ENCODE measurements at places on chromosomes 3 and 15.

DNA sequence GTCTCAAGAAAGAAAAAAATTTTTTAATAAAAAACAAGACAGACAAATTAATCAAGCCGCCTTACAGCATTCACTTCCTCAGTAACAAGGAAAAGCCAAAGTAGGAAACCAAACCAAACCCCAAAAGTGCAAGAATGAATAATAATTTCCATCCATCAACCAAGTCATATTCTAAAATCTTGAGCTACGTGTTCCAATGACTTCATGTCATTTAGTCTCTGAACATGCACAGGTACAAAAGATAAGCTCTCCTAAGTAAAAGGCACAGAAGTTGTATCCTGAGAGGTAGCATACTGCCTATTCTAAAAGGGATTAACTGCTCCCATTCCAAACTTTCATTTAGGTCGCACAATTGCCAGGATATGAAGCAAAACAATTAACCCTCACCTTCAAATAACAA lies 29.7 kb downstream of the SLC4A7 start:
- DNase-seq = no peak

DNA sequence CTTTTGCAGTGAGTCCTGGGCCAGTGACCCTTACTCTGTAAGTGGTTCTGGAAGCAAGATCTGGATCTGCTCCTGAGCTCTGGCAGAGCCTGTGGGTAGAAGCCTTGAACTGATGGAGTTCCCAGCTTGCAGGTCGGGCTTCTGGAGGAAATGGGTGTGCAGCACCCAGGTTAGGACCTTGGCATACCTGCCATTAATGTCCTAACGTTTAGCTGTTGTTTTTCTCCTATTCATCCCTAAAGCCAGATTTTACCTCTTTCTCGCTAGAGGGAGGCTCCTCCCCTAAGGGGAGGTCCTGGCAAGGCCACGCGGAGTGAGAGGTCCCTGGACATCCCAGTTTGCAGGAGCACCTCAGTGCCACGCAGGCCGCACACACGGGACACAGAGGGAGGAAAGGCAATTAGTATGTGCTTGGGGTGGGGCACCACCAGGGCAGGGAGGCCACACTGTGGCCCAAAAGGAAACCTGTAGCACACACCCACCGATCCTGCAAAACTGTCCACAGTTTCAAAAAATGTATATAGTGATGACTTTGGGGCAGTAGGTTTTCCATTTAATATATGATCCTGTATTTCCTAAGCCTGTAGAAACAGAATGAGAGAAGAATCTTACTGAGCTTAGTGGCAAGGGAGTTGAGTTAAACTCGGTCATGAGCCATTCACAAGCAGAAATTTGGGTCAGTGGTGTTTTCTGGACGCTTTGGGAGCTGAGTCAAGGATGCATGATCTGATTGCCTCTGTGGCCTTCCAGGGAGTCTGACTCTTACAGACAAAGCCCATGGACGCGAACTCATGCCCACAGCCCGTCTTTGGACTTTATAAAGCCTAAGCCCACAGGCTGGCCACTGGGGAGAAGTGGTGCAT lies 148.7 kb downstream of the LRRK1 start:
- no peak for DNase-seq

DNA sequence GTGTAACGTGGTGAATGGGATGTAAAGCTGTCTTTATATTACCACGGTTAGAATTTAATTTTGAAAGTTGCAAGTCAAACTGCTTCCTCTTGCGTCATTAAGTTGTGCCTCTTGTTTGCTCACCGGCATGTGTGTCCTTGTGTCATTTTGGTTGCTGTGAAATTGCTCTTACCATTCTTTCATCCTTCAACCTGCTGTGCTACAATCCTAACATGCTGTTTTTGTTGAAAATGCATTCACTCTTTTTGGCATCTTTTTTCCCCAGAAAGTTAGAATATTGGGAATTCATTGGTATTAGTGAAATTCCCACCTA lies 164.7 kb downstream of the PGPEP1L start:
- no peak for DNase-seq

- DNase-seq = no peak
Measured at GRCh38 chr3:133948996-133949395, 53.3 kb upstream of the RAB6B start.

DNA sequence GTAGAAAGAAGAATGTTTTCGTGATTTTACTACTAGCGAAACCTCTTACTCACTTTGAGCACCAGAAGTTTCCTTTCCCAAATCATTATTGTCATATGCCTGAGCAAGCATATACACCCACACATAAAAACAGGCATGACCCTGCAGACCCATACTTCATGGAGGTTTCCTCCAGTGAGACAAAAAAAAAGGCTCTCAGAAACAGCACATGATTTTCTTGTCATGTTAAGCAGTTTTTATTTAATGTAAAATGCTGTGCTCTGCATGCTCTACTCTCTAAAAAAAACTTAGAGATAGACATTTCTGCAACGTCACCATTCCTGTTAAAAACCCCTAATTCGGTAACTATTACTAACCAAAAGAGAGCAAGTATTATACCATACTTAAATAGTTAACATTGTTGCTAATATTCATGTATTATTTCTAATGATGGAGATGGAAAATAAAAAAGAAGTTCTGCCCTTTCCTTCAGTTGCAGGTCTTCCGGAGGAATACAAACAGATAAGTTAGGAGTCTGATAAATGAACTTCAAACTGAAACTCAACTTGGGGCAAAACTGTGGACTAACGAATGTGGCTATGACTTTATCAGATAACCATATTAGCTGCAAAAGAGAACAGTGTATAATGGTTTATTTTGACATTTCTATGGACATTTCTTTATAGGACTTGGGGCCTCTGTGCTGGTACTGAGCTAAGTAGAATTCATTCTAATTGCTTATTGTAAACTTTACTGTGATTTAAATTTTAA lies 15.9 kb downstream of the CD200R1 start:
- no peak for DNase-seq

DNA sequence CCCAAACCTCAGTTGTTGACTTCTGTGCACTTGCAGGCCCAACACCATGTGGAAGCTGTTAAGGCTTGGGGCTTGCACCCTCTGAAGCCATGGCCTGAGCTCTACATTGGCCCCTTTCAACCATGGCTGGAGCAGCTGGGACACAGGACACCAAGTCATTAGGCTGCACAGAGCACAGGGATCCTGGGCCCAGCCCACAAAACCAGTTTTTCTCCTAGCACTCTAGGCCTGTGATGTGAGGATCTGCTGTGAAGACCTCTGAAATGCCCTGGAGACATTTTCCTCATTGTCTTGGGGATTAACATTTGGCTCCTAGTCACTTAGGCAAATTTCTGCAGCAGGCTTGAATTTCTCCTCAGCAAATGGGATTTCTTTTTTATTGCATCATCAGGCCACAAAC lies 1255.7 kb downstream of the ZPLD1 start:
- no peak for DNase-seq

GRCh38 chr3:171741377-171741776 lies 68.9 kb downstream of the PLD1 start:
- no peak for DNase-seq

DNA sequence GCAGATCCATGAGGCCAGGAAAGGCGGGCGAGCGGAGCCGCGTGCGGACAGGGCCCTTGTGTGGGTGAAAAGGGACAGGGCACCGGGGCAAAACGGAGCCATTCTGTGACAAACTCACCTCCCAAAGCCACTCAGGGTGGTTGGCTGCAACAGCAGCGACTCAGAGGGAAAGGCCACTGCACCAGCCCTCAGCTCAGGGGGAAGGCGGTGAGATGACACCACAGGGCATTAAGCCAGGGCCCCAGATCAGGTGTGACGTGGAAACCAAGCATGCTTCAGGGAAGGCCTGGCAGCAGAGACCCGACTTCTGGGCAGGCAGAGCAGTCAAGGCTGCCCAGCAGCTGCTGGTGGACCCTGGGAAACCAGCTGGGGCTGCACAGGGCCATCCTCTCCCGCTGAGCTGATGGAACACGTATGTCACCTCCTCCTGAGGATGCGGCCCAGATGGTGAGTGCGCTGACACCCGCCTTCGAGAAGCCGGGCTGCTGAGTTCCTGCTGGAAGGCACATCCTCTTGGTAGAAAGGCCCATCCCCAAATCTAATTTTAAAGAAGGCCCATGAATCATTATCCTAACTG lies 82.3 kb downstream of the CHSY1 start:
- no peak for DNase-seq

DNA sequence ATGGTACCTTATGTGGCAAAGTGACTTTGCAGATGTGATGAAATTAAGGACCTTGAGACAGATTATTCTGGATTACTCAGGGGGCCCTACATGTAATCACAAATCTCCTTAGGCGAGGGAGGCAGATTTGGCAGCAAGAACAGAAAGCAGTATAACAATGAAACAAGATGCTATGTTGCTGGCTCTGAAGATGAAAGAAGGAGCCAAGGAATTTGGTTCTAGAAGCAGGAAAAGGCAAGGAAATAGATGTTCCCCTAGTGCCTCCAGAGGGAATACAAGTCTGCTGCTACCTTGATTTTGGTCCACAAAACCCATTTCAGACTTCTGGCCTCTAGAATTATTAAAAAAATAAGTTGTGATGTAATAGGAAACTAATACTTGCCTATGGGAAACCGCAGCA lies 64.5 kb downstream of the PIK3R4 start:
- DNase-seq = no peak

DNA sequence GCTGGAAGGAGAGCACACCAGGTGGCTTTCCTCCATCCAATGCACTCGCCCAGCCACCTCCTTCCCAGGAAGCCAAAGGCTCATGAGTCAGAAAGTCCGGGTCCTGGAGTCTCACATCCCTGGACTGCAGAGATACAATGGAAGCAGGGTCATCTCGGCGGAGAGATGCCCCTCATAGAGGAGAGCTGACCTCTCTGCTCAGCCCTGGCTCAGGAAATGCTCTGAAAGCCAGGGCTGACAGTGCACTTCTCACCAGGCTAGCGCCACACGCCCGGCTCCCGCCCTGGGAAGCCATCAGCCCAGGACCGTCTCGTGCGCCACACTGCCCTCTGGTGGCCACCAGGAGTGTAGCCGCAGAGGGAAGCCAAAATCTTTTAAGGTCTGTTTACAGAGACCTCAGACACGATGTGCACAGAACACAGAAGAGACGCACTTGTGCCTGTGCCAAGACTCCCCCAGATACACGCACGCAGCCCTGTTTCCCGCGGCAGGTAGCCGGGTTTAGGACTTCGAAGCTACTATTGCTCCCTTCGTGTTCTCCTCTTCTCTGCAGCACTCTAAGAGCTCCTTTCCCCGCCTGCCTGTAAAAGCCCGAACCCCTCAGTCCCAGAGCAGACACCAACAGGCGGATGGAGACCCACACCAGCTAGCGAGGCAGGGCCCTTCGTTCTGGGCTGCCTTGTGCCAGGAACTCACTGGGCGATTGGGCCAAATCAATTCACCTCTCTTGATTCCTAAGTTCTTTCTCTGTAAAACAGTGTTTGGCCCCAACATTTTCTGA lies 9.7 kb downstream of the NTRK3 start:
- peak; percentile 30 for DNase-seq

- DNase-seq = no peak
Measured at GRCh38 chr3:191087391-191087790, 111.7 kb upstream of the OSTN start.

DNA sequence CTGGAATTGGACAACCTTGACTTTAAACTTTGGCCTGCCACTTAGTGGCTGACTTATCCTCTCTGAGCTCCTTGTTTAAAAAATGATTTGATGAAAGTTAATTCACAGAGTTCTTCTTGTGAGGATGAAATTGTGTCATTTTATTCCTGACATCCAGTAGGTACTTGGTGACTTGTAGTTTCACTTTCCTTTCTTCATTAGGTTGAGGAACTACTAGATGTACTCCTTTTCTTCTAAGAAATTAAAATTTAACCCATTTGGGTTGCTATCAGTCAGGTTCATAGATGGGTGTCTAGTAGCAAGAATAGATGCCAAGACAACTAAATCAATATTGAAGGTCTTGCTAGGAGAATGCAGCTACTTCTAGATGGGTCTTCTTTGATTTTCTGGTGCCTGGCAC lies 5.2 kb downstream of the NR1D2 start:
- DNase-seq = no peak

DNA sequence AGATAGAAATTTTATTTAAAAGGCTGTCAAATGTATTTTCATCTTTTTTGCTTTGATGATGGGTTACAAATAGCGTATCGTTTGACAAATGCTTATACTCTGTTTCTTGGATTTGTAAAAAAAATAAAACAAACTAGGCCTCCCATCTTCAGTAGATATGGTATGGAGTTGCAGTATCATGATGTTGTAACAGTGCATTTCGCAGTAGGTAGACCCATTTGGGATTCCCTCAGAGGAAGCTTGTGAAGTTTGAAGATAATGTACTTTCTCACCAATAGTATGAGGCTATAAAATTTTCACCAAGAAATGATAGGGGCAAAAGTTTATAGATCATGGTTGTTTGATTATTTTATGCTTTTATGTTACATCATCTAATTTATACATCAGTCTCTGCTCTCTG lies 10.8 kb downstream of the MBNL1 start:
- no peak for DNase-seq

DNA sequence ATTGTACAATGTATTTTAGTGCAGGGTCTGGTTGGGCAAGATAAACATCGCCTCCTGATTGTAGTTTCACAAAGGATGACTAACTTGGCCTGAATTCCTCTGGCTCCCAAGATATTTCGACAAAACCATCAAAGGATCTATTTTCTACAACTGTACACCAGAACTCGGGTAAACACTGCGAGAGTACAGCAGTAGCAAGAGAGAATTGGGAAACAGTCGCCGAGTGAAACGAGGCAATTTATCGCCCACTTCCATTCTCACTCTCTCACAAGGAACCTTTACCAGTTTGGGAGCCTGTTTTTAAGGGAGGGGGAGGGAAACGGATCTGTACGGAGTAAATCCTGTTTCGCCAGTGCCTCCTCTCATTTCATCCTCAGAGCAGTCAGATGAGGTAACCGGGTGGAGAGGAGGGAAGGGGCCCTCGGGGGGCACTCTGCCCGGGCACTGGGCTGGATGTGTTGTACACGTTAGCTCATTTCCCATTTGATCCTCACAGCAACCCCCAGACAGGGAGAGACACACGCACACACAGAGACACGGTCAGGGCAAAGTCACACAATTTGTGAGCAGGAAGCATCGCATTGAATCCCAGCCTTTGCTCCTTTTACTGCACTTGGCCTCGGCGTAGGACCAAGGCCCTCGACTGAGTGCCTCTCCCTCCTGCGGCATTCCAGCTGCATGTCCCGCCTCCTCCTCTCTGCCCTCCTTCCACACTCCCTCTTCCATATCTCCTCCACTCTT lies 120.1 kb downstream of the LIPC start:
- DNase-seq = peak; percentile 83

DNA sequence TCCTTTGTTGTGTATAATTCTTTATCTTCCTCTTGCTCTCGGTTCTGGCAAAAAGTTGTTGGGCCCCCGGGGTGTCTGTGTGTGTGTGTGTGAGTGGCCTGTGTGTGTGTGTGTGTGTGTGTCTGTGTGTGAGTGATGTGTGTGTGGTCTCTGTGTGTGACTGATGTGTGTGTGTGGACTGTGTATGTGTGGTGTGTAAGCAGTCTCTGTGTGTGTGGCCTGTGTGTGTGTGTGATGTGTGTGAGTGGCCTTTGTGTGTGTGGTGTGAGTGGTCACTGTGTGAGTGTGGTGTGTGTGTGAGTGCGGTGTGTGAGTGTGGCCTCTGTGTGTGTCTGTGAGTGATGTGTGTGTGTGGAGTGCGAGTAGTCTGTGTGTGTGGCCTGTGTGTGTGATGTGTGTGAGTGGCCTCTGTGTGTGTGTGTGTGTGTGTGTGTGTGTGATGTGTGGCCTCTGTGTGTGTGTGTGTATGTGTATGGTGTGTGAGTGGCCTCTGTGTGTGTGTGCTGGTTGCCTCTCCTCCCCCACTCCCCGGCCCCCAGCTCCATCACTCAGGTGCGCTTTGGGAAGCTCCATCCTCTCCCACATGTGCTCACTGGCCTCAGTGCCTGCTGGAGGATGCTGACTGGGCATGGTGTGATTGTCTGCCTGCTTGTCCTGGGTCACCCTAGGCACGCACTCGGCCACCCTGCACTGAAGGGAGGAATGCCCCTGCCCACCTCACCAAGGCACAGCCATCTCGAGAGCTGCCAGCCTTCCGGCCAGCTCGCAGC lies 8.8 kb downstream of the LINGO1 start:
- no peak for DNase-seq

All from fibroblast of the conjunctiva (primary cell).